ENCODE measurements at places on chromosomes 7 and 10.

DNA sequence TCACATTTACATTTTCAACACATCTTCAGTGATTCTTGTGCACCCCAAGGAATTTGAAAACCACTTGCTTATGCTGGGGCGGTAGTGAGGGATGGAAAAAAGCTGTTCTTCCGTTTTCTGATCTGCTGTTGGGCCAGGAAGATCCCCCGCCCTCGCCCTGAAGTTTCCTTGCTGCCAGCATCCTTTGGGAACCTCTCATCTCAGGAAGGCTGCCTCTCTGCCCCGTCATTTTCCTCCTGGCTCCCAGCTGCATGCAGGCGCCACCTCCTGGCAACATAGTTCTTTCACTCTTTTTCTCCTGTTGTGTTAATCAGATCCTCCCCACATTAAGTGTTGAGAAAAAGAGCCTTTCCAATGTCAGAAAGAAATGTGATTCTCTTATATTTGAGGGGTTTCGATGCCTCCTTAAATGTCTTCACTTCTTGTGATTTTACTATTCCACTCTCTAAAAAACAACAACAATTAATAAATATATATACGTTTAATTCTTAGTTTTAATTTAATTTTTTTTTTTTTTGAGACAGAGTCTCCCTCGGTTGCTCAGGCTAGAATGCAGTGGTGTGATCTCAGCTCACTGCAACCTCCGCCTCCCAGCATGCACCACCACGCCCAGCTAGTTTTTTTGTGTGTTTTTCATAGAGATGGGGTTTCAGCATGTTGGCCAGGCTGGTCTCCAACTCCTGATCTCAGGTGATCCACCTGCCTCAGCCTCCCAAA lies 122.9 kb downstream of the RALA start:
- no peak overlapping the region for H3K27ac ChIP-seq
- DNase-seq: peak; percentile 54
- no peak overlapping the region for H3K4me3 ChIP-seq
- no peaks in the 10 kb centered on the region for H3K36me3 ChIP-seq

- no peak overlapping the region for H3K4me3 ChIP-seq
- peaks cover 33% of the 10 kb centered on the region for H3K36me3 ChIP-seq
- DNase-seq: no peak
- no peak overlapping the region for H3K27ac ChIP-seq
- H3K4me1 ChIP-seq: peaks cover 28% of the 10 kb centered on the region
Observed at GRCh38 chr7:231030-231857, 38.9 kb downstream of the FAM20C start.

GRCh38 chr7:132400561-132401142 lies 175.6 kb downstream of the PLXNA4 start:
- H3K4me3 ChIP-seq: no peak overlapping the region
- H3K36me3 ChIP-seq: no peaks in the 10 kb centered on the region

DNA sequence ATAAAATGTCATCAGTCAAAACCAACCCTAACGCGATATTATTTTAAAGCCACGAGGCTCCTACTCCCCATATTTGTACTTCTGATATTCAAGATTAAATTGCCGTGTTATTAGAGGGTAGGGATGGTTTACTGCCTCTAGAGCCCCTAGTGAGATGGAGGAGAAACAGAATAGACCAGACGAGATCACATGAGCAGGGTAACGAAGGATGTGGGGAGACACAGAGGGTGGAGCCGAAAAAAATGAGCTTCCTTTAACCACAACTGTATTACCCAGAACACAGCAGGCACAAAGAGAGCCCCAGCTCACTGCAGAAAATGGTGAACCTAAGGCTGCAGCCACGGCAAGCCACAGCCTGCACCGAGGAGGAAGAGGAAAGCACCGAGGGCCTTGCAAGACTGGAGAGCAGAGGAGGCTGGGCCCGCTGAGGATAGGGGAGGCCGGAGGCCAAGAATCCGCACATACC lies 14.3 kb downstream of the ZC3HAV1 start:
- DNase-seq: no peak
- peaks cover 3% of the 10 kb centered on the region for H3K36me3 ChIP-seq
- H3K4me3 ChIP-seq: no peak overlapping the region
- H3K27me3 ChIP-seq: no peaks in the 10 kb centered on the region
- peaks cover 31% of the 10 kb centered on the region for H3K4me1 ChIP-seq
